OCI-LY7 (cell line): ENCODE measurements at places on chromosomes 5 and 9.

GRCh38 chr5:478982-479535, 36.1 kb downstream of the EXOC3 start:
- DNase-seq: no peak

GRCh38 chr9:123096987-123097386, 63.5 kb downstream of the GPR21 start:
- no peak for DNase-seq

GRCh38 chr5:53326424-53327153, 153.8 kb upstream of the FST start:
- no peak for DNase-seq

DNA sequence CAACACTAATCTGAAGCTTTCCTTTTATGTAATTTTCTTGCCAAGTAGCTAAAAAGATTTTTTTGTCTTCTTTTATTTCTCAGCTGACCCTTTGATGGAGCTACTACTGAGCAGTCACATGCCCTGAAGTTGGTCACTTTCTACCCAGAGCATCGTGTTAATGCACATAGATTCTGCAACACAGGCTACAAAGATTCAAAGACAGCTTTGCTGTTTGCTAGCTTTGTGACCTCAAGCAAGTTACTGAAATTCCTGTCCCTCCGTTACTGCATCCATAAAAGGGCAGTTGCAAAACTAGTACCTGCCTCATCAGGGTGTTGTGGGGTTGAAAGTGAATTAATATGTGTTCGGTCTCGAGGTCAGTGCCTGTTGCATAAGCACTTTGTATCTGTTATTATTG, 179.9 kb downstream of the GAS1 start:
- DNase-seq: no peak

DNA sequence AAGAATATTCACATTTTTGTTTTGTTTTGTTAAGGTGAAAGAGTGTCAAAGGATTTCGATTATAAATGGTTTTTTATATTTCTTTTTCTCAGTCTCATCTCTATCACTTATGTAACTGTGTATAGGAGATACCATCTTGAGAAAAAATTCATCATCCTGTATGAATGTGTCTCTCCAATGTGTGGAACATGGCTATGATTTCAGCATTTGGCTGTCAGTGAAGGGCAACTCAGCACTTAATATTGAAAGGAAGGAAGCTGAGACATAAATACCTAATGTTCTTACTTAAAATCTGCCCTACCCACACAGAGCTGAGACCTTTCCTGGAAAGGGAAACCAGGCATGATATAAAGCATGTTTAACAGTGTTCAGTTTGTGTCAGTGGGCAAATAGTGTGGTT, 474.2 kb upstream of the RIOK2 start:
- DNase-seq: no peak

DNA sequence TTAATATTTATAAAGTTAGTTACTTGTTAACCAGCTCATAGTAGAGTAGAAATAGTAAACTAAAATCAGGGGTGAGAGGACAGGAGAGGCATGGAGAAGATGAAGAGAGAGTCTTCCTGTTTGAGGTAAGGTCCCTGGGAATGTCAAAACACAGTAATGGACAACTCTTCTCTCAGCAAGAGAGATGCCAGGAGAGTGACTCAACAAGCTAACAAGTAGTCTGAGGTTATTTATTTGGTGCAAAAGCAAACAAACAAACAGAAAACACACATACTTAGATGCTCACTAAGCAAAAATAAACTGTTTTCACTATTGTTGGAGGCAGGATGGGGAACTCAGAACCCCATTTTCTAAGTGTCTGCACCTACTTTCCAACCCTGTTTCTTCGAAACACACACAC, 333.2 kb upstream of the RFX3 start:
- DNase-seq: no peak

DNA sequence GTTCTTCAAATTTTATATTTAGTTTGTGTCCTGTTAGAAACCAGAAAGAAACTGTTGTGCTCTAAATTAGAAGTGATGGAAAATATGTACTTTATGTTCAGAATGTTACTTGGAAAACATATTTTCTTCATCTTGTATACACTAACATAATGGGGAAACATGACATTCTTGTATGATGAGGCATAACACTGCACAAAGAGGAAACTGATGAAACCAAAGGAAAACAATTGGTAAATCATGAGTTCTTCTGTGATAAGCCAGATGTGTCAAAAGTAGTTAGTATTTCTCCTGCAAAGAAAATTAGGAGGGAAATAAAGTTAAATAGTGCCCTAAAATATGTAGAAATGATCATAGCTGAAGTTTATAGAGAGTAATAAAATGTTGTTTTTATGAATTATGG, 111.1 kb upstream of the FBN2 start:
- DNase-seq: no peak

DNA sequence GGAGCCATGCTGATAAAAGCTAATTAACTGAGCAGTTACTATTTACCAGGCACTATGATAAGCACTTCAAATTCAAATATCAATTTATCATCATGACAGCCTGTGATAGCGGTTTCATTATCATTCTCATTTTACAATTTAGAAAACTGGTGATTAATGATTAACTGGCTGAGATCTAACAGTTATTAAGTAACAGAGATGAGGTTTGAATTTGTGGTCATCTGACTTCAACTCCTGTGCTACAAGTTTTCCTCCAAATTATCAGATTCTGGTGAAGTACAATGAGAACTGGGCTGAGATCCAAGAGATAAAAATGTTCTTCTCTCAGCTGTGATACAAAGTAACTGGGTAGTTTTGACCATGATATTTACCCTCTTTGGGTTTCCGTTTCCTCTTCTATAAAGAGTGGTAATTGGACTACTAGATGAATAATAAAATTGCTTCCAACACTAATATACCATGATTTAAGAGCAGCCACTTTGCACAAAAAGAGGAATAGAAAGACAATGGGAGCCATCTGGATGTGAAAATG, 74.5 kb upstream of the CCNG1 start:
- no peak for DNase-seq
